ENCODE measurements at places on chromosomes 5 and 9. TPM values are rescaled to one million over a fixed set of nuclear protein-coding genes. Genes with fewer than 3 reads are reported as not detected.

The ZNF883 gene
- polyA plus RNA-seq, result 11.1 TPM

The TPM2 gene
- 146 TPM for polyA plus RNA-seq

The EIF4E1B gene
- not detected for polyA plus RNA-seq

DNA sequence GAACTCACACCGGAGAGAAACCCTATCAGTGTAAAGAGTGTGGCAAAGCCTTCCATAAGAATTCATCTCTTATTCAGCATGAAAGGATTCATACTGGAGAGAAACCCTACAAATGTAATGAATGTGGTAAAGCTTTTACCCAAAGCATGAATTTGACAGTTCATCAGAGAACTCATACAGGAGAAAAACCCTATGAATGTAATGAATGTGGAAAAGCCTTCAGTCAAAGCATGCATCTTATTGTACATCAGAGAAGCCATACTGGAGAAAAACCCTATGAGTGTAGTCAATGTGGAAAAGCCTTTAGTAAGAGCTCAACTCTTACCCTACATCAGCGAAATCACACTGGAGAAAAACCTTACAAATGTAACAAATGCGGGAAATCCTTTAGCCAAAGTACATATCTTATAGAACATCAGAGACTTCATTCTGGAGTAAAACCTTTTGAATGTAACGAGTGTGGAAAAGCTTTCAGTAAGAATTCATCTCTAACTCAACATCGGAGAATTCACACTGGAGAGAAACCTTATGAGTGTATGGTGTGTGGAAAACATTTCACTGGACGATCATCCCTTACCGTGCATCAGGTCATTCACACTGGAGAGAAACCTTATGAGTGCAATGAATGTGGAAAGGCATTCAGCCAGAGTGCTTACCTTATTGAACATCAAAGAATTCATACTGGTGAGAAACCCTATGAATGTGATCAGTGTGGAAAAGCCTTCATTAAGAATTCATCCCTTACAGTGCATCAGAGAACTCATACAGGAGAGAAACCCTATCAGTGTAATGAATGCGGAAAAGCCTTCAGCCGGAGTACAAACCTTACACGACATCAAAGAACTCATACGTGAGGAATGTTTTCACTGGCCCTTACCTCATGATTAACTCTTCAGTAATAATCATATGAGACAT, 8.9 kb upstream of the ZNF454 start:
- no peak for DNase-seq

DNA sequence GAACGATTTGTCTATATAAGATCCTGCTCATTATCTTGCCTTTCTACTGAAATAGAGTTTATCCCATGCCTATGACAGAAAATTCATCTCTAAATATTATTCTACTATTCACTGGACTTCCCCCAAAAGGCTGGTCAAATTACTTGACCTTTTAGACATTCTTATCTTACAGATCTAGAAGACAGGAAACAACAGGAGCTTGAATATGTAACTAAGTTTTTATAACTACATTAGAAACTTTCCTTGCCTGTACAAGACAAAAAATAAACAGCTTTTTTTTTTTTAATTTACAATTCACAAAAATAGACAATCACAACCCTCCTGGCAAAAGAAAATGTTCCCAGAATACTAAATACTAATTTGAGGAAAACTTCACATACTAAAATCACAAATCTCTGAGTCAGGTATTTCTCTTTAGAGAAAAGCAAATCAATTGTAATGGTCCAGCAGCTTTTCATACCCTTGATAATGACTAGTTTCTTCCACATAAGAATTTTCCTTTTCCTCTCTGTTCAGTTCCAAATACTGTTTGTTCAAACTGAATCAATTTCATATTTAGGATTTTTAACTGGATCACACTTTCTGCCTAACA, 68.6 kb downstream of the MLLT3 start:
- DNase-seq, result no peak

DNA sequence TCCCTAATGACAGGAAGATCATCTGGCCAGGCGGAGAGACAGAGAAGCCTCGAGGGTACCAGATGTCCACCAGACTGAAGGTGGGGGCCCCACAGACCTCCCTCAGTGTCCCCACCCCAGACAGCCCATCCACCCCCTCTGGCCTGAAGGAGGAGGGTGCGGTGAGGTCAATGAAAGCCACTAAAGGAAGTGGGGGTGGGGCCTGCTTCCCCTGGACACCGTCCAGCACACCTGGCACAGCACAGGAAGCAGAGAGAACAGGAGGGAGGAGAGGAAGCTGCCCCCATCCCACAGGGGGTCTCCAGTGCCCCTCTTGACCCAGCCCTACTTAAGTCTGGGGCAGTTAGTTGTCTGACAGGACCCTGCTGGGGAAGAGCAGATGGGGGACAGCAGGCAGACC, 11.2 kb downstream of the LRRC26 start:
- DNase-seq, result no peak

GRCh38 chr9:82991671-82992070, 71.3 kb downstream of the RASEF start:
- DNase-seq, result no peak

DNA sequence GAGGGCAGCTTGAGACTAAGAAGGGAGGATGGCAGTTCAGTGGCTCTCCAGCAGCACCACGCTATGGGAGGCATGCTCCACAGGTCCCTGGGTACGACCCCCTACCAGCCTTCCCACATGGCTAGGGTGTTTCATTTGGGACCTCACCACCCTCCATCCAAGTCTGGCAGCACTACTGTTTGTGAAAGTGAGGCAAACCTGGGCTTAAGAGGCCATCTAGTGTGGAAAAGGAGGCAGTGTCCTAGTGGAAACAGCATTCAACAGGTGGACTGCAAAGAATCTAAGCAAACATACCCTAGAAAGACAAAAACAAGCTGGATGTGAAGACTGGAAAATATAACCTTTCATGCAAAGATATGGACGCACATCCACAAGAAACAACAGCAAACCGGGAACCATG, 4.8 kb upstream of the C5orf47 start:
- no peak for DNase-seq

All from left kidney (tissue), 8 donors.